ENCODE measurements at places on chromosomes 6 and 20.
A peak's percentile ranks its signal among the peaks of the same experiment; 100 is the strongest.

- DNase-seq = no peak
Measured at GRCh38 chr6:145904391-145904790, 59.8 kb downstream of the SHPRH start.

DNA sequence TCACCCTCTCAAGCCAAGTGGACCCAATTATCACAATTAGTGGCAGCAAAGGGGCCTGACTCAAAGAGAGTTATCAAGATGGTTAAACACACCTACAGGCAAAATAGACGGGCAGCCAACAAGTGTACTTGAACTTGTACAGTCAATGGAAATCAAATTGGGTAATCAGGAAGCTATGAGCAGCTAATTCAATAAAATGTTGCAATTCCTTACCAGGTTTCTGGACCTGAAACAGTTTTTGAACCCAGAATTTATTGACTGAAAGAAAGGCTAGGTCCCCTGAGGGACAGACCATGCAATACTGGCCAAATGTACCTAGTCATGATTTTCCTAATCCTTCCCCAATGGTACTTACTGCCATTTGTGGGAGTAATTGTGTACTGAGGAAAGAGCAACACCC lies 679.8 kb downstream of the EPM2A start:
- DNase-seq = no peak

DNA sequence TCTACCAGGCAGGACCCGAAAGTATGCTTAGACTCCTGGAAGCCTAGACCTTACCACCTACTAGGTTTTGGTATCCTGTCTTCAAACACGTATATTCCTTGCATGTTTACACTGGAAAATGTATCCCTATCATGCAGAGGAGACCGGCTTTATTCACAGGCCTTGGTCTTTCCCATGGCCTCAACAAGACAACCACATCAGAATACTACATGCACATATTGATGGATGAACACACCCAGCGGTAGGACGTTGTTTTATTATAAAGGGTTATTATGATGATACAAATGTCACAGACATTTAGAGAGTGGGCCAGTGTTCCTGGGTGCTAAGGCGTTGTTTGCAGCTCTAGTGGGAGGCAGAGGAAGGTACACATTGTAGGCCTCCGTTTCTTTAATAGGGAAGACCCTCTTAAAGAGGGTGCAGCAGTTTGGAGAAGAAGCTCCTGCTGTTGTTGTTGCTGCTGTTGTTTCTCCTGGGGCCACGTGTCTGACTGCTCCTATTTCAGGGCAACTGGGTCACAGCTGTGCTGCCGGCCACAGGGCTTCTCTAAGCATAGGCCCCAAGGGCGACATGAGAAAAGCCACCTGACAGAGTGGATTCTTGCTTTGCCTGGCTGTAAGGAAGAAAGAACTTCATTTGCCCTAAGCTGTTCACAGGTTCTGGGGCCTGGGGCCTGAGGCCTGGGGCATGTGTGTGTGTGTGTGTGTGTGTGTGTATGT lies 98.3 kb upstream of the SASH1 start:
- DNase-seq = no peak

GRCh38 chr6:75480425-75480824 lies 13.2 kb downstream of the FILIP1 start:
- no peak for DNase-seq

DNA sequence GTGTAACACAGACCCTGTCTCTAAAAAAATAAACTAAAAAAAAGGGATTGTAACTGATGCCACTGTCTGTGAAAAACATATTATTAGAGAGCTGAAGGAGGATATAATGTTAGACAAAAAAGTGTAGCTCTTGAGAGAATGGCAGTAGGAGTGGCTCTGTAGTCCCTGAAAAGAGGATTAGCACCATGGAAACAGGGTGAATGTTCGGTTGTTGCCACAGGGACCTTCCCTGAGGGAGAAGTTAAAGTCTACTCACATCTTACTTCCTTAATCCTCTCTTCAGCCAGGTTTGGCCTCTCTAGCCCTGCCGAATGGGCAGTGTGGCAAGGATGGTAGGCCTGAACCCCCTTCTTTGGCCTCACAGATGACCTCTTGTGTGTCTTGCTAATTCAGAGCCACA lies 12.1 kb downstream of the SCAND1 start:
- DNase-seq = no peak

GRCh38 chr20:23362392-23363256 lies 642 bp downstream of the GZF1 start:
- peak; percentile 76 for DNase-seq

All from sciatic nerve (tissue), 2 donors.